ENCODE measurements at places on chromosomes 6 and 20.

GRCh38 chr20:50522053-50522674, 12.0 kb downstream of the PTPN1 start:
- DNase-seq = no peak

GRCh38 chr6:134010974-134011373, 41.5 kb downstream of the SLC2A12 start:
- no peak for DNase-seq

GRCh38 chr6:148973538-148974208, 226.8 kb downstream of the UST start:
- no peak for DNase-seq

GRCh38 chr6:158410784-158411183, 98.5 kb downstream of the TULP4 start:
- DNase-seq = no peak

DNA sequence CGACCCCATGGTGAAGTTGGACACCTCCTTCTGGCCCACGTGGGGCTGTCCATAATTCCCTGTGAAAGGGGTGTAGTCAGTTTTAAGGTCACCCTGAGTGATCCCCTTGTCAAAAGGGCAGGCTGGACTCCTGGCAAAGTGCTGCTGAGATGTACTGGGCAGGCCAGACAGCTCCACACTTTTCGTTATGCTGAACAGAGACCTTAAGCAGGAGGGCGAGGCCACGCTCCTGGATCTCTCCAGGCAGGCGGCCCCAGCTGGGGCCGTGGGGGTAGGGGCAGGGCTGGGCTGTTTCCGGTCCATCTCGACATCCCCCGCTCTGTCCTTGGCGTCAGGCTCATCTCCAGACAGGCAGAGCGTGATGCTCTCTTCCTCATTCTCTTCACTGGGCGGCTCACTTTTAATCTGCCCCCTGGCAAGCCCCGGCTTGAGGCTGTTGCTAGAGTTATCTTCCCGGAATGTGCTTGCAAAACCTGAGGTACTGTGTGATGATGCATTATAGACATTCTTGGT, 56.7 kb downstream of the GJA10 start:
- no peak for DNase-seq

Measured in activated gamma-delta T cell treated with Interleukin-2 at 50 U/mL for 16 hours (primary cell).